ENCODE measurements at places on chromosomes 3 and 15.

- peak; percentile 75 for DNase-seq
These were observed 142.4 kb downstream of the TCF12 start for GRCh38 chr15:57060799-57061198.

- DNase-seq, result no peak
These were observed 51.1 kb downstream of the SERP1 start for GRCh38 chr3:150495149-150495548.

GRCh38 chr15:72933976-72934375 lies 118.3 kb upstream of the NEO1 start:
- peak; percentile 5 for DNase-seq

GRCh38 chr3:8668216-8668615 lies 23.6 kb upstream of the SSUH2 start:
- peak; percentile 22 for DNase-seq

GRCh38 chr15:39247574-39247973 lies 333.3 kb upstream of the THBS1 start:
- no peak for DNase-seq

DNA sequence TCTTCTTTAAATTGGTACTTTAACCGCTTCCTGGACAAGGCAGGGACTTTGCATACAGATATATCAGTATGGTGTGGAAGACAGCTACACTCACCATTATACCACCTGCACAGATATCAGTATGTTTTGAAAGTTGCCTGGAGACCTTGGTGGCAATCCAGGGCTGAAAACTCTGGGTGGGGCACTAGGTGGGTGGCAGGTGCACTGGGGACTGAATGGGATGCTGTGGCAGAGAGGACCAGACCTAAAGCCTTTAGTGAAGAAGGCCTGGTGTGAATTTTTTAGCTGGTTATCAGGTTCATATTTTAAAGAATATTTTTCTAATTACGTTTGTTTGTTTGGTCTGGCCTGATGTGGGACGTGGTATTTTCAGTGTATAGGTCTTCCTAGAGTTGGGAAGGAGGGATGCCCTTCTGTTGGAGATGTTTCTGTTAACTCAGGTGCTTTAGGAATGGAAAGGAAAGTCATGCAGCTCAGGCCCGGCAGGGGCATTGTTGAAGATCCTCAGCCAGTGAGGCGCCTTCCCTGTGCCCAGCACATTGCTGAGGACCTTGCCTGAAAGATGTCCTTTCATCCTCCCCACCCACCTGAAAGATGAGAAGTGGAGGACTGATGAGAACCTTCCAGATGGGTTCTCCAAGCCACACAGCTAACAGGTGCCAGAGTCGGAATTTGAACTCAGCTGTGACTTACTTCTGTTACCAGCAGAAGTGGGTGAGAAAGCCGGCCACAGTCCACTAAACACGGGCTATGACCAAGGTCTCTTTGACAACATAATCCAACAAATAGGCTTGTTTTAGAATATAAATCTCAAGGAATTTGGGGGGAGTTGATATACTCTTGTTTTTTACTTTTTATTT lies 77.3 kb downstream of the APBA2 start:
- no peak for DNase-seq

DNA sequence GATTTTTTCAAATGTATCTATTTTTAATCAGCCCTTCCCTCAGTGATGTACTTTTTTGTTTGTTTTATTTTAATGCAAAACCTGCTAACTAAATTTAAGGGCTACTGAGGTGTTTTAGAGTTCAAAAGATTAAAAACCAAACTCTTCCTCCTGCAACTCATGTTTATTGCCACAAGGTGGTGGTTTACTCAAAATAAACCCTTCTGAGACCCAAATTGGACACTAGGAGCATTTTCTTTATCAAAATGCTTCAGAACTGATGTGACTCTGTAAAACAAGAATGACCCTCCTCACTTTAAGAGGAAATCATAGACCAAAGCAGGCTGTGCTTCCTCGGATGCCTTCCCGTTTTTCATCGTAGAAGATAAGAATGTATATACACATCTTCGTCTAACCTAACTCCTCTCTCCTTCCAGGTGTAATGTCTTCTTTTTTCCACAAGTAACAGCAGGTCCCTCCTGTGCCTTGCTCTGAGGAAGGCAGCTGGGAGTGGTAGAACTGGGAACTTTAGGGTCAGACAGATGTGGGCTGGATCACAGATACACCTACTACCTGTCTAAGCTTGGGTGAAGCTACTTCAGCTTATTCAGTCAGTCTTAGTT lies 2.9 kb upstream of the NME9 start:
- DNase-seq, result peak; percentile 41

- no peak for DNase-seq
These were observed 48.7 kb downstream of the SETMAR start for GRCh38 chr3:4351872-4352271.

DNA sequence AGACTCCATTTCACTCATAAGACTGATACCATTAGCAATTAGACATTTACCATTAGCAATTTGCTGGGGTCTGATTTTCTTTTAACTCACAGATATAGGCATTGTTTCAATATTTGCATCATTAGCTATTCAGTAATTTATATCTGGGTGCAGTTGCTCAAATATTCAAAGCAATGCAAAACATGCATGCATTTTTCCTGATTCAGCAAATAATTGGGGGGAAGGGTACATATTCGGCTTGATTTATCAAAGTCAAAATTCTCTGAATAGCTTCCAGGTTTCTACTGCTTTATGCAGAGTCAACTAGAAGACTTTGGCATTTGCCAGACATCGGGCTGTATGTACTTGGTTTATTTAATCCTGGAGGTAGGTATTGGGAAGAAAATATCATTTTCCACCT lies 315.6 kb upstream of the NR2F2 start:
- DNase-seq, result no peak

GRCh38 chr3:64222501-64223111 lies 2.7 kb downstream of the PRICKLE2 start:
- DNase-seq, result no peak

DNA sequence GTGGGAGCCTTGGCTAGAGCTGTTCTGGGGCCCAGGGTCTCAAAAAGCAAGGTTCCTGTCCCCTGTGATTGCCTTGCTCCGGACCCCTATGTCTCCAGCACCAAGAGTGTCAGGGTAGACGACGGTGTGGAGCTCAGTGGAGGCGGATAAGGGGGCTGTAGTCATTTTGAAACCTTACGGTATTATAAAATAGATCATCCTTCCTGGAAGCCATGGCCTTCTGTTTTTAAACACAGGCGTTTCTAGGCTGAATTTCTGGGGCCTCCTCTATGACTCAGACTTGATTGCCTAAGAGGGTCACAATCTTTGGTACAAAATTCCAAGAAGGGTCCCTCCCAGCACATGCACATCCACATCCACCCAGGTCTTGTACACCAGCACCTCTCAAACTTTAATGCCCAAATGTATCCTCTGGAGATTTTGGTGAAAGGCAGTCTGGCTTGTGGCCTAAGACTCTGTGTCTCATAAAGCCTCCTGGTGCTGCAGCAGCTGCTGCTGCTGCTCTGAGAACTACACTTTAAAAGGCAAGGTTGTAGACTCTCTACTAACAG lies 70.5 kb upstream of the XCR1 start:
- no peak for DNase-seq

DNA sequence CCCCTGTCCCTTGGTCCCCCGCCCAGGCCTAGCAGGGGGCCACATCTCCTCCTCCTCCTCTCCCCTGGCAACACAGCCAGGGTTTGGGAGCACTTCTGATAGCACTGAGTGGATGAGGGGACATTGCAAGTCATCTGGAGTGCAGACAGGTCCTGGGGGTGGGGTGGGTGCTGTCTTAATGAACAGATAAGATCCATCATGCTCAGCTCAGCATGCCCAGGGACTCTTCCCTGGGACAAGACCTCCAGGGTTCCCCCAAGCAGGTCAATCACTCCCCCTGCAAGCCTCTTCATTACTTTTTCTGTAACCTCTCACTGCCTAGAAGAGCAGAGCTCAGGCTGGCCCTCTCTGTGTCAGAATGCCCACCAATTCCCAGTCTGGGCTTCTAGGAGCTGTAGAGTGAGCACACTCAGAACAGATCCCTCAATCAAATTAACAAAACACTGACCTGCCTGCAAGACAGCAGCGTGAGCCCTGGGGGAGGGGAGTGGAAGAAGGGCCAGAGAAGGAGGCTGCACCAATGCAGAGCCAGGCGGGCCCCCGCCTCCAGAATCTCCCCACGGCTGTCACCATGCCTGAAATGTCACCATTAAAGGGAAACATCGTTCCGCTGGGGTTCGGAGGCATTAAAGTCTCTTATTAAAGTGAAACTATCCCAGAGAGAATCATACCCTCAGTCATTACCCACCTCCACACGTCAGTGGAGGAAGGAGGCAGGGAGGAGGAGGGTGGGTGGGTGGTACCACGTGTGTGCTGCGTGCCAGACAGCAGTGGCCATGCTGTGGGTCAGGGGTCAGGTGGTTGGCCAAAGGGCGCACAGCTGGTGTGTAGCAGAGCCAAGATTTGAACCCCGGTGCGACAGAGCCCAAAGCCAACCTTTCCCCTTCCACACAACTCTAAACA lies 114.7 kb upstream of the LINGO1 start:
- no peak for DNase-seq

DNA sequence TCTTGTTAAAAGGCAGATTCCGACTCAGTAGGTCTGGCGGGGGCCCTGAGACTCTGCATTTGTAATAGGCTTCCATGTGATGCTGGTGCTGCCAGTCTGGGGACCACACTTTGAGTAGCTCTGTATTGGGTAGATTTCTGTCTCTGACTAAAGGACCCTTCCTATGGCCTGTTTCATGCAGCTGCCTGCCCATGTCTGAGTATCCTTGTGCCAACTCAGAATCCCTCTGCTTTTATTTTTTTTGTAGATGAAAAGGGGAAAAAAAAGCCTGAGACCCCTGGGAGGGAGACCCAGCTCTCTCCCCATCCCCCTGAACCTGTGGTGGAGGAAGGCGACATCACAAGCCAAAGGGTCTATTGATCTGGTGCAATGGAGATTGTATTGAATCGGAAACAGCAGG lies 81.9 kb downstream of the EBLN2 start:
- DNase-seq, result no peak

DNA sequence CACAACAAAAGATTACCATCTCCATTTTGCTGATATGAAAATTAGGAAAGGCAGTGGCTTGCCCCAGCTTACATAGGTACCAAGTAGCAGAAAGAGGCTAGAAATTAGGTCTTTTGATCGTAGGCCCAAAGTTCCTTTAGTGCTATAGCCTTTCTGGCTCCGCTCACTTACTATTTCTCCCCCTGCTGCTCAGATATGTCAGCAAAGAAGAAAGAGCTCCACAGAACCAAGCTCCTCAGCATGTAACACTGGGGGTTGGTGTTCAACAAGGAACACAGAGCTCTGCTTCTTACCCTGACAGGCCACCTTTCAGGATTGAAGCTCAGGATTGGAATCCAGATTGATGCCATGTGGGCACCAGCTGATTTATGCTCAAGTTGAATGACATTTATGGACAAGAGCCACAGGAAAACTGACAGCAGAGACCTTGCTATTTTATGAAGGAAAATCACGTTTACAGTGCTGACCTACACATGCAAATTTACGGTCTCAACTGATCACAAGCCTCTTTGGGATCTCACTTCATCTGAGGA lies 6.1 kb upstream of the IL12A start:
- no peak for DNase-seq

DNA sequence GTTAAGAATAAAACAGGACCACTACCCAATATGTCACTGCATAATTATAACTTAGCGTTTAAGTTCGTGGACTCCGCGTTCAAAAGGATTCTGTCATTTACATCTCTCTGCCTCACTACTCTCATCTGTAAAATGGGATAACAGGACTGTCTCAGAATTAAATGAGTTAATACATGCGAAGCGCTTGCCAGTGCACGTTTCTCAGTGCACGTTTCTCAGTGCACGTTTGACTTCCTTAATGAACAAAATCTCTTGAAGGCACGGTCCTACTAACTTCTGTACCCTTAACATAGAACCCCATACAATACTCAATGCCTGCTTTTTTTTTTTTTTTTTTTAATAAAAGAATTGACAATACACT lies 499 bp downstream of the RABL3 start:
- DNase-seq, result peak; percentile 38

DNA sequence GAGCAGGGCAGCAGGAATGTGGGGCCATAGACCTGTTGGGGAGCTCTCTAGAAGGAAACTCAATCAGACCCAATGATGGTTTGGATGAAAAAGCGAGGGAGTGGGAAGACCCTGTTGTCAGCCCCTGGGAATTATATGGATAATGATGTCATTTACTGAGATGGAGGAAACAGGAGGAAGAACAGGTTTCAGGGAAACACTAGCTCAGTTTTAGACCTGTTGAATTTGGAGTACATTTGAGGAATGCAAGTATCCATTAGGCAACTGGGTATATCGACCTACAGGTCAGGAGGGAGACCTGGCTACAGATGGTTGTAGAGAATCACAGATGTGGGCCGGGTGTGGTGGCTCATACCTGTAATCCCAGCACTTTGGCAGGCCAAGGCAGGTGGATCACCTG lies 266.9 kb upstream of the NR2E3 start:
- no peak for DNase-seq

- peak; percentile 71 for DNase-seq
These were observed 499.8 kb upstream of the TPRG1 start for GRCh38 chr3:188671971-188672370.

DNA sequence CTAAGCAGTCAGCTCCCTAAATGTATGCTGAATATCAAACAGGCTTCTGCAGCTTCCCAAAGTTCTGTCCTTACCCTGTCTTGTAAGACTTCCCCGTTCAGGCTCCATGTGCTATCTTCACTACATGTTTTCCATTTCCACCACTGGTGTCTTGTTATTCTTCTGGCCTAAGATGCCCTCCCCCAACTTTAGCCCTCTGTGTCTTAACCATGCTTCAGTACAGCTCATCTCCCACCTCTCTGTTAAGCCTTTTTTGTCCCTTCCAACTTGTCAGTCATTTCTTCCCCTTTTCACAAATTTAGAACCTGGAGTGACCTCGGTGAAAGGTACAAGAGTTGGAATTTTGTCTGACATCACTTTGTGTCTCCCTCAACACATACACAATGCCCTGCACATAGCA lies 151.7 kb upstream of the TBL1XR1 start:
- DNase-seq, result no peak

Data from epithelial cell of esophagus (primary cell).